ENCODE measurements at places on chromosomes 1 and 21.

- no peak for DNase-seq
These were observed 2.5 kb downstream of the PRDX6 start for GRCh38 chr1:173479649-173480048.

GRCh38 chr1:187383366-187383765, 554.6 kb downstream of the PLA2G4A start:
- no peak for DNase-seq

DNA sequence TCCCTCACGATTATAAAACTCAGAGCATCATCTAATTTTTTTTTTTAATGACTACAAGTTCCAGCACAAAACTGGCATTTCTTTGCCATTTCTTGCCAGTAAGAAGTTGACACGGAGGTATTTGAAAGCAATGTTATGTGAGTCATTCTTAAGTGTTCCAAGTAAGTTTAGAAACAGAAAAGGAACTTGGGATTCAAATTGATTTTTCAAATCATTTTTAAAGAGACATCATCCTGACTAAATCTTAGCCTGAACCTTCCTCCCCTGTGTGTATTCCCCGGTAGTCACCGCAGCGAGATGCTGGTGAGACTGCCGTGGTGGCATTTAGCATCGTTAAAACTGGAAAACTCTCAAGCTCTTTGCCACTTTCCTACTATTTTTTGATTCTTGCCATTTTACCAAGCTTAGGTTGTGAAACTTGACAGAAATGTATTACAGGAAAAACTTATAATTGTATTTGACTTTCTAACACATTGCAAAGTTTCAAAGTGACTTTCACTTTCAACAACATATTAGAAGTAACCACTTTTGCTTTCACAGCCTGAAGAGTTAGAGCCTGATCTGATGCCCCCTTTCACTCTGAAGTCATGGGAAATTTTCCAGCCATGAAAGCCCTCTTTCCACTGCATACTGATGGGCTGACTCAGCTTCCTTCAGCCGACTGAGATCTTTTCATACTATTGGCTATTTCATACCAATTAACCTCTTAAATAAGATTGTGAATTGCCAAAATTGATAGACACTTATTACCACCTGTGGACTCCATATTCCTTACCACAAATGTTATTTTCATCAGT, 61.4 kb downstream of the OLFML2B start:
- DNase-seq, result no peak

DNA sequence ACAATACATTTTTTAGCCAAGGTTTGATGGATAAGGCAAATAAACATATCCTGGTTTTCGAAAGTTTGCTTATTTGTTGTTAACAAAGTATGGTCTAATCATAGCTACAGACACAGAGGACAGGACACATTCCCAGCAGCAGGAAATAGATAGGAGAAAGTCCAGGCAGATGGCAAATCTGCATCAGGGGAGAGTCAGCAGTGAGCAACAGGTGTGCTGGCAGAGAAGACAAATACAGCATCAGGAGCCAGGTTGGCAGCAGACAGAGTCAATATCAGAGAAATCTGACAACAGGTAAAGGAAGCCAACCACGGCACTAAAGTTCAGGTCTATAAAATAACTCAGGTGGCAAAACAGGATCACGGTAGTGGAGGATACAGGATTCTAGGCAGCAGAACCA, 210.7 kb upstream of the PTBP2 start:
- DNase-seq, result no peak

- DNase-seq, result no peak
These were observed 20.1 kb upstream of the MAP1LC3C start for GRCh38 chr1:242019018-242019417.

GRCh38 chr21:21232320-21232719, 234.1 kb downstream of the NCAM2 start:
- DNase-seq, result no peak

DNA sequence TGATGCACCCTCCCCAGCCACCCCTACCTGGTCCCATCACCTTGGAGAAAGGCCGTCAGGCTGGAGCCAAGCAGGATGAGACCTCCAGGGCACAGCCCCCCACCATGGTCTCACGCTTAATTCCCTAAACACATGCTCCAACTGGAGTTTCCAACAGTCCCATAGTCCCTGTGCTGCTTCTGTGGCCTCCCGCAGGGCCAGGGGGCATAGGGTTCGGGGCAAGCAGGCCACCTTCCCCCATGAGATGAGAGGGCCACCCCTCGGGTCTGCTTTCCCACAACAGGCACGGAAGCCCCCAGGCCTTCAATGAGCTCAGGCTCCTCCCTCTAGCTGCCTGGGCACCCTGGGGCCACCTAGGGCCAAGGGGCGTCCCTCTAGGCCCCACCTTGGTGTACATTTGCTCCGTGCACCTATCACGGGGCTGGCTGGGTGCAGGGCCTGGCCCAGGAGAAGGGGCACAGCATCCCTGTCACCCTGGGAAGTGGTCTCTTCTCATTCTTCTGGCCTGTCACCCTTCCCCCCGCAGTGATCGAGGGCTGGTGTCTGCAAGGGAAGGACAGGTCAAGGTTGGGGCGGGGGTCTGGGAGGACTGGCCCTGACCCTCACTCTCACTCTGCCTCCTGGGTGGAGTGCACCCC, 42.4 kb downstream of the TRIM11 start:
- no peak for DNase-seq

DNA sequence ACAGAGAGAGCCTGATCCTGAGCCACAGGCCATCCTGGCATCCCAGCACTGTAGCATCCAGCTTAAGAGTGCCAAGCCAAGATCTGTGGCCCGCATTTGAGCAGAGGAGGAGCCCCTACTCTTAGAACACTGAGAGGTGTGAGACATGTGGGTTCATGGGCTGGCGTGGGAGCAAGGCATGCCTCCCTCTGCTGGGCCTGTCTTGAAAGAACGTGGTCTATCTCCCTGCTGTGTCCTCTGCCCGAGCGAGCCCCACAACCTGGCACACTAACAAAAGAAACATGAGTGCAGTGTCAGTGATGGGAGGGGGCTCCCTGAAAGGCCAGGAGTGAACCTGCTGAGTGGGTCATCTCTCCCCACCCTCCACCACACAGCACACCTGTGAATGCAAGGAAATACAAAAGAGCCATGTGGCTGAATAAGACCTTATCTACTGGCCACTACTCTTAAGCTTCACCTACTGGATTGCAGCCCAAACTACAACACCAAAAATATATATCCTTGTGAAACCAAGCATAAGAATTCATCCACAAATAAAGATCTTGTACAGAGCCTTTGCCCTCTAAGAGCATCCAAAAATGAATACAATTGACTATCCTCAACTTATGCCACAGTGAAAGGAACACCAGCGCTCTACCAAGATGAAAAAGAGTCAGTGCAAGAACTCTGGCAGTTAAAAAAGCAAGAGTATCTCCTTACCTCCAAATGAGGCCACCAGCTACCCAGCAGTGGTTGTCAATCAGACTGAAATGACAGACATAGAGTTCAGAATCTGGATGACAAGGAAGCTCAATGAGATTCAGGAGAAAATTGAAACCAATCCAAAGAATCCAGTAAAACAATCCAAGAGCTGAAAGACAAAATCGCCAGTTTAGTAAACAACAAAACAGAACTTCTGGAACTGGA, 259.4 kb upstream of the DAB1 start:
- no peak for DNase-seq

- no peak for DNase-seq
These were observed 21.6 kb downstream of the NSUN4 start for GRCh38 chr1:46362158-46362557.

GRCh38 chr1:213526306-213526705, 461.5 kb upstream of the PROX1 start:
- DNase-seq, result no peak

DNA sequence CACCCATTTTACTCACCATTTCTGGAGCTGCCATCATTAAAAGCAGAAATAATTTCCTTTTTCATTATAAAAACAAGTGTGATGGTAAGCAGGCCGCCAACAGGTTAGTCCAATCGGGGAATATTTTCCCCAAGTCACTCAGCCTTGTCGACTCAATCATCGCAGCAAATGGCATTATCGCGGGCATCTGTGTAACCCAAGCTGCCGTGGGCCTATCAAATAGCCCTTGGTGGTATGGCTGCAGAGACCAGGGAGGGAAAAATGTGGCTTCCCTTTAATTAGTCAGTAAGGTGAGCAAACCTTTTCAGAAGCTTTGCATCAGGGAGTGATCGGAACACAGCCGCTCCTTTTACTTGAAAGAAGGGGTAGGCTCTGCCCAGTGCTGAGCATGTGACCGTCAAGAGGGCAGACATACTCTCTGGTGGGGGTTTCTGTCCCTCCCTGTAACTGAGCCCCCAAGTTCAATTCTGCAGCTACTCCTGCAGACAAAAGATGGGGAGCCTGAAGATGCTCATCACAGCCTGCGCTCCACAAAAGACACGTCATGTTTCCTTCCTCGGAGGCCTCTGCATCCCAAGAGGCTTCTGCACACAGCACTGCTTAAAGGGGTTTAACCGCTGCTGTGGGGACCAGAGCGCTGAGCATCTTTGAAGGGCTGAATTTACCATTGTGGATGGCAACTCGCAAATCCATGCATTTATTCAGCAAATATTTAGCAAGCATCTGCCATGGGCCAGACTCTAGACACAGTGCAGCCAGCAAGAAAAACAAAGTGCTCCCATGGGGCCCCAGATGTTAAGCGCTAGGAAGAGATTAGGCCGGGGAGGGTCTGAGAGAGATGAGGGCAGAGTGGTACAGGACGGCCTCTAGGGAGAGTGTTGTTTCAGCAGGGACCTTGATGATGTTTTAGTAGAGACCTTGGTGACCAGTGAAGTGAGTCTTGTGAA, 1.2 kb upstream of the TMPRSS3 start:
- DNase-seq, result peak; percentile 2

DNA sequence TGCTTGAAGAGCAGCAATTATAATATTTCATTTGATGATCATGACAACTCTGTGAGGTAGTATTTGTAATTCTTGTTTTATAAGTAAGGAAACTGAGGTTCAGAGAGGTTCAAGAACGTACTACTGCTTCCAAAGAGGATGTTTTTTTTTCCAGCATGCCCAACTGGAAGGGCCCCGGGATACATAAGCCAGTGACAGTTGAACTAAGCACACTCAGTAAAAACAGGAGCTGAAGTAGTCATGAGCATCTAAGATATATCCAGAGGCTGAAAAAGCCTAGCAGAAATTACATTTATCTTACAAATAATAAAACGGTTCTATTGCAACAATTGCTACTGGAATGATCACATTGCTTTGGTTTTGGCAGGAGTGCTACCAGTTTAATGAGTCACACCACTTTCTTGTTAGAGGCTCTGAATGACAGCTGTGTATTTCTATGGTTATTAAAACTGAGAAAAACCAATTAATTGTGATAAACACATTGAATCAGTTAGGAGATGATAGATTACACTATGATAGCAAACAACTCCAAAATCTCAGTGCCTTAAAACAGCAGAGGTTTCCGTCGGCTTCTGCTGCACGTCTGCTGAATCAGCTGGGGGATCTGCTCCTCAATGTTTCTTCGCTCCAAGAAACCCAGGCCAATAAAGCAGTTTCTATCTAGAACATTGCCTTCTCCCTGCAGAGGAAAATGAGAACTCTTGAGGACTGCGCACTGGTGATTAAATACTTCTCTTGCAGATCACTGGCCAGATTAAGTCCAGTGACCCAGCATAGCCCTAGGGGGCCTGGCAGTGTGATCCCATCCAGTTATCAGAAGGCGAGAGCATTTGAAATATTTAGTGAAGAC, 522.7 kb downstream of the PLPP3 start:
- no peak for DNase-seq

GRCh38 chr21:42616941-42617340, 36.5 kb upstream of the PDE9A start:
- DNase-seq, result no peak

GRCh38 chr1:63662056-63662836, 69.0 kb downstream of the PGM1 start:
- DNase-seq, result no peak

DNA sequence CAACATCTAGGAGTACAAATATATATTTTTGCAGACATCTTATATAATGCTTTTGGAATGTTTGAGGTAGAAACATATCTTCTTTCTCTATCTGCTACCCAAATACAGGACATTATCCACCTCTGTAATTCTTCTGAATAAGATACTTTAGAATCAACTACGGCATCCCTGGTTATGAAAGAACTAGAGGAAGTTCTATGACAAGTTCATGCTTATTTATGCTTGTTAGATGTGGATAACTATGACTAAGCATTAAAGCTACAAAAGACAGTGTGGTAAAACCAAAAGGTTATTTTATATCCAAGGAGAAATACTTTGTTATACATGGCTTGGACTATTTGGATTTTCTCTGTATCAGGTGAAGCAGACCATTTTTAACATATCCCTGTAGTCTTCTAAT, 894.0 kb downstream of the KCNT2 start:
- DNase-seq, result no peak

DNA sequence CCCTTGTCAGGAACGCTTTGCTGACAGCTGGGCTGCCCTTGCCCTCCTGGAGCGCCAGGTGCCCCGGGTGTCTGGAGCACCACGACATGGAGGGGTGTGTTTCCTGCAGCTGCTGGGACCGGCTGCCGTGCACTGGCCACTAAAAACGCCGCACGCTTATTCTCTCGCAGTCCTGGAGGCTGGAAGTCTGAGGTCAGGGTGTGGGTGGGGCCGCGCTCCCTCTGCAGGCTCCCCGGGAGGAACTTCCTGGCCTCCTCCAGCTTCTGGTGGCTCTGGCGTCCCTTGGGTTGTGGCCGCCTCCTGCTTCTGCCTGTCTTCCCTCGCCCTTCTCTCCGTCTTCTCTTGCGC, 28.0 kb upstream of the PLCH2 start:
- no peak for DNase-seq

DNA sequence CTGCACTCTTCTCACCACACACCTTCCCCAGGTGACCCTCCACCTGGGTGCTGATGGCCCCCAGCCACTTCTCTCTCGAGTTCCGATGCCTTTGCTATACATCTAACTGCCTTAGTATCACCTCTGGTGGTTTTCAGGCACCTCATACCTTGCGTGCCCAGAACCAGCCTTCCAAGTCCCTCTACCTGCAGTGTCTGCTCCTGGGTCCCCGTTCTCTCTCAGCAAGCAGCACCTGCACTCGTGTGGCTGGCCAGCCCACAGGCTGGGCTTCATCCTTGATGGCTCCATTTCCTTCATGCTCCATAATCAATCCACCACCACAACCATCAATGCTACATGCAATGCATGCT, 49.2 kb upstream of the EDN2 start:
- no peak for DNase-seq

- no peak for DNase-seq
These were observed 16.7 kb downstream of the SOAT1 start for GRCh38 chr1:179310291-179310690.

GRCh38 chr1:37575692-37576091, 19.0 kb downstream of the DNALI1 start:
- no peak for DNase-seq

- no peak for DNase-seq
These were observed 817.9 kb upstream of the NEGR1 start for GRCh38 chr1:73100216-73100615.

DNA sequence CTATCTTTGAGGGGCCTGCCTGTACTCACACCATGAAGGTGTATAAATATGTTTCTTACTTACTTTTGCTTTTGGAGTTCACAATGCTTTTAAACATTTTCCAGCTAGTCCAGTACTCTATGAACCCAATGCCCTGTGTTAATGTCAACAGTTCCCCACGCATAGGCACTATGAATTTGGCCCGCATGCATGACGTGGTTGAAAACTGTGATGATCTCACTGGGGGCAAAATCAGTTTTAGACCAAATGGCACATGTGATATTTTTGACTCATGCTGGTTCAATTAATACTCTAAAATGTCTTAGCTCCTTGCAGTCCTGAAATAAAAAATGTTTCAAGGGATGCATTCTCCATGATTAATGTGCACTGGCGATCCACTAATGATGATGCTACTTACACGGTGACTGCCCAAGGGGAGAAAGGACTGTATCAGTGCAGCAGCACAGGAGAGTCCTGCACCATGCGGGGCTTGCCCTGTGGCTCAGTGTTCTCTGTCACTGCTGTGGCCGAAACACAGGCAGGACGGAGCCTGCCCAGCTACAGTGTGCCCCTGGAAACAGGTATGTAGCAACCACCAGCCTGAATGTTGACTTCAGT, 15.7 kb downstream of the FNDC7 start:
- DNase-seq, result no peak

Data from NCI-H1436 treated with DMSO at 0.1 percent for 48 hours (cell line).